ENCODE measurements at places on chromosomes 7 and 10.

DNA sequence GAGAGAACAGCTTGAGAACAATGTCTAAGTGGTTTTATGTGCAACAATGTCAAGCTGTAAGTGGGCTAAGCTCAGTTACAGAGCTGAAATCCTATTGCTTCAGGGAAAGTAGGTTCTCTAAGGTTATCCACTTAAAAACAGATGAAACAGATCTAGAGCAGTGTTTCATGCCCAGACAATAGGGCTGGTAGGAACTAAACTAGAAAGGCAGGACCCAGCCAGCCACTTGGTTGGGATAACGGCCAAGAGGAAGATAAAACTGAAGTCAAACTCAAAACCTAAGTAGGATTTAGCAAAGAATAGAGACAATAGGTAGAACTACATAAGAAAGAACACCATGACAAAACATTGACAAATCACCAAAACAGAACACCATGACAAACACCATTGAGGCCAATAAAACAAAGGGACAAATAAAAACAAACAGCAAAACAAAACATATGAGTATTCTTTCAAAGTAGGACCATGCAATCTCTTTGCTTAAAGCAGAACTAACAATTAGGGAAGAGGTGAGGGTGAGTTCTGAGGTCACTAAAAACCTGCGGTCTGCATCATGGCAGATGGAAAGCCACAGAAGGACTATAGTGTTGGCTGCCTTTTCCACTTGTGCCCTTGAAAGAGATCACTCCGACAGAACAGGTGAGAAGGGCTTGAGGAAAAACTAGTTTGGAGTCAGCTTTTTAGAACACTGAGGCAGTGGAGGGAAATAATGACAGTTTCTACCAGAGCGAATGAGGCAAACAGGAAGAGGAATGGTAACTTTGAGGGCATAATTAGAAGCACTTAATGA lies 81.0 kb downstream of the HGF start:
- no peak for DNase-seq
- no peaks in the 10 kb centered on the region for H3K36me3 ChIP-seq
- no peaks in the 10 kb centered on the region for H3K27me3 ChIP-seq
- no peak overlapping the region for H3K27ac ChIP-seq
- no peaks in the 10 kb centered on the region for H3K4me1 ChIP-seq

- peaks cover 2% of the 10 kb centered on the region for H3K4me1 ChIP-seq
- H3K27ac ChIP-seq: peak within 1 kb of the TSS; percentile 52
- no peak for DNase-seq
- H3K4me3 ChIP-seq: peak within 1 kb of the TSS; percentile 43
- peaks cover 22% of the 10 kb centered on the region for H3K27me3 ChIP-seq
These were observed at the start of gene CFAP46 for GRCh38 chr10:132942101-132943057. Gene CFAP46 (minus strand): TSS chr10:132942570. CDS start chr10:132942484, 86 bp downstream.

GRCh38 chr7:2115760-2116447 lies 116.8 kb downstream of the MAD1L1 start:
- no peaks in the 10 kb centered on the region for H3K27me3 ChIP-seq
- H3K36me3 ChIP-seq: peaks cover 7% of the 10 kb centered on the region
- H3K4me1 ChIP-seq: peaks cover 52% of the 10 kb centered on the region
- no peak for DNase-seq
- no peak overlapping the region for H3K27ac ChIP-seq

- no peak overlapping the region for H3K4me3 ChIP-seq
- H3K27me3 ChIP-seq: no peaks in the 10 kb centered on the region
- H3K4me1 ChIP-seq: peaks cover 20% of the 10 kb centered on the region
- H3K36me3 ChIP-seq: peaks cover 9% of the 10 kb centered on the region
- DNase-seq: no peak
- H3K27ac ChIP-seq: no peak overlapping the region
These were observed 85.1 kb downstream of the HIPK2 start for GRCh38 chr7:139692723-139693122.

DNA sequence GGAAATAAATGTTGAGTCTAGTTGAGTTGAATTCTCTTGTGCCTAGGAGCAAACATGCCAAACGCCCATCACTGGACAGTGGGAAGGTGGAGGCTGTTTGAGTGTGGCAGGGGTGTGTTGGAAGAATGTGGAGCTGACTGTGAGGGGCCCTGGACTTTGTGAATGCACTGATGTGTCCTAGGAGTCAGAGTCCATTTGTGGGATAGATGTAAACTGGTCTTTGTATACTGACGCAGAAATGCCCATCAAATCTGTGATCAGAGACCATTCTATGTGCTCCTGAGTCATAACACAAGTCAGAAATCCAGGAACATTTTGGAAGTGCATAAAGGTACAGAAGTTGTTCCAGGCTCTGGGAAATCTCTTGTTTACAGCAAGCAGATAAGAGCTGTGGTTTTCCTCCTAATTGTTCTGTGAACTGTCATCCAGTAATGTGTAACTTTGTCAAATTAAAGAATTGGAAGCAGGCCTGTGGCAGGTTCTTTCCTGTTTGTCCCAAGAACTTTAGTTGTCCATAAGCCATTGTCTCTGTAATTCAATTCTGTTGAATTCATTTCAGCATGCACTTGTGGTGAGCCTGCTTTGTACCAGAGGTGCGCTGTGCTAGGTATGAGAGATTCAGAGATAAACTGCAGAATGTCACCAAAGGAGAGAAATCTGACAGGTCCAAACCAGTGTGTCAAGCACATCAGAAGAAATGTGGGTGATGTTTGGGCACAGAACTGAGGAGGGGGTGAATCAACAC lies 7.6 kb downstream of the PRXL2A start:
- H3K4me3 ChIP-seq: no peak overlapping the region
- no peak overlapping the region for H3K27ac ChIP-seq
- peaks cover 13% of the 10 kb centered on the region for H3K4me1 ChIP-seq

GRCh38 chr10:21529032-21529910 lies 3.8 kb upstream of the SKIDA1 start:
- H3K4me1 ChIP-seq: peaks cover 36% of the 10 kb centered on the region
- H3K4me3 ChIP-seq: no peak overlapping the region
- peaks cover 4% of the 10 kb centered on the region for H3K36me3 ChIP-seq
- H3K27ac ChIP-seq: no peak overlapping the region

DNA sequence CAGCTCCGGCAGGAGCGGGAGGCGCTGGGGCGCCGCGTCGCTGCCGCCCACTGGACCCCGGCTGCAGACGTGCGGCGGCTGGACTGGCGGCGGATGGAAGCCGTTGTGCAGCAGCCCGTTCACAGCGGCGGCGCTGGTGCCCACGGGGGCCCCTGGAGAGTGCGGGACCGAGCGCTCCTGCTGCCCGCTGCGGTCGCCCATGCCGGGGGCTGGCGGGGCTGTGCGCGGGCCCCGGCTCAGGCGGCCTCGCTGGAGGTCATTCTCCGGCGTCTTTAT lies 413 bp downstream of the PANK1 start:
- no peak overlapping the region for H3K4me3 ChIP-seq
- no peak for DNase-seq
- peak overlapping the region; percentile 25 for H3K27ac ChIP-seq
- H3K36me3 ChIP-seq: no peaks in the 10 kb centered on the region
- H3K27me3 ChIP-seq: peaks cover 29% of the 10 kb centered on the region
- peaks cover 12% of the 10 kb centered on the region for H3K4me1 ChIP-seq

- no peaks in the 10 kb centered on the region for H3K4me1 ChIP-seq
- no peak overlapping the region for H3K27ac ChIP-seq
- H3K36me3 ChIP-seq: peaks cover 18% of the 10 kb centered on the region
- H3K27me3 ChIP-seq: no peaks in the 10 kb centered on the region
These were observed 27.9 kb upstream of the FRAT2 start for GRCh38 chr10:97362310-97363033.

- no peaks in the 10 kb centered on the region for H3K4me1 ChIP-seq
- no peaks in the 10 kb centered on the region for H3K27me3 ChIP-seq
- no peak for DNase-seq
- H3K36me3 ChIP-seq: no peaks in the 10 kb centered on the region
- no peak overlapping the region for H3K27ac ChIP-seq
These were observed 629.0 kb upstream of the IGFBP3 start for GRCh38 chr7:46549892-46550639.
